CD8-positive, alpha-beta memory T cell (primary cell): ENCODE measurements at places on chromosomes 2 and 18. TPM values are rescaled to one million over a fixed set of nuclear protein-coding genes. Genes with fewer than 3 reads are reported as not detected.

GRCh38 chr2:74198023-74198460 is 373 bp upstream of the MTHFD2 start:
- H3K36me3 ChIP-seq = no peaks in the 10 kb centered on the region
- H3K4me3 ChIP-seq = peak overlapping the region; percentile 97
- DNase-seq = no peak
- peaks cover 23% of the 10 kb centered on the region for H3K4me1 ChIP-seq
- peak overlapping the region; percentile 84 for H3K27ac ChIP-seq
- no peaks in the 10 kb centered on the region for H3K27me3 ChIP-seq

- no peak overlapping the region for H3K27ac ChIP-seq
- no peak overlapping the region for H3K4me3 ChIP-seq
- peaks cover 11% of the 10 kb centered on the region for H3K4me1 ChIP-seq
- peak; percentile 15 for DNase-seq
- no peaks in the 10 kb centered on the region for H3K36me3 ChIP-seq
Measured at GRCh38 chr18:62329691-62330454, 4.8 kb downstream of the TNFRSF11A start.

RAB6D gene
- total RNA-seq = not detected

PPP4R1 gene
- total RNA-seq = 59.9 TPM

DNA sequence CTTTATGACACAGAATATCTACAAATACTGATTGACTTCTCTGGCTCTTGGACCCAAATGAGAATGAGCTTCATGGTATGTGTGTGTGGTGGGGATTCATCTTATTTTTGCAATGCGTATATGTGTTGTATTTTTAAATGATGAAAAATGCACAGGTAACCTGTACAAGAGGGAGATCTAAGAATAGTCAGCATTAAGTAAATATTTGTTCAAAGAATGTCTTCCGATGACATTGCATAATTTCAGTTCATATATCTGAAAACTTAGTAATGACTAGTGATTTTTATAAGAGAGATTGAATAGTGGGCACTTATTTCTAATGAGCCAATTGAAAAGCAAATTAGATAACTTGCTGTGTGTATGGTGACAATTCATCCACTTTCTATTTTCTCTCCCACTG is 66.4 kb downstream of the EML6 start:
- H3K4me1 ChIP-seq = no peaks in the 10 kb centered on the region
- DNase-seq = no peak

- H3K36me3 ChIP-seq = no peaks in the 10 kb centered on the region
- H3K27me3 ChIP-seq = no peaks in the 10 kb centered on the region
- no peaks in the 10 kb centered on the region for H3K4me1 ChIP-seq
- DNase-seq = no peak
- no peak overlapping the region for H3K4me3 ChIP-seq
Measured at GRCh38 chr2:204730603-204731002, 185.3 kb downstream of the PARD3B start.

POMC gene
- 6.2 TPM for total RNA-seq

GRCh38 chr2:100321179-100321865 is 979 bp downstream of the LONRF2 start:
- no peak for DNase-seq
- H3K27ac ChIP-seq = no peak overlapping the region
